Activated CD8-positive, alpha-beta memory T cell treated with anti-CD3 and anti-CD28 coated beads, Interleukin-2, amount 10 ng/mL, durations not matched to agents 7 days and 5 days (primary cell): ENCODE measurements at places on chromosomes 6 and 20.
A peak's percentile ranks its signal among the peaks of the same experiment; 100 is the strongest.

DNA sequence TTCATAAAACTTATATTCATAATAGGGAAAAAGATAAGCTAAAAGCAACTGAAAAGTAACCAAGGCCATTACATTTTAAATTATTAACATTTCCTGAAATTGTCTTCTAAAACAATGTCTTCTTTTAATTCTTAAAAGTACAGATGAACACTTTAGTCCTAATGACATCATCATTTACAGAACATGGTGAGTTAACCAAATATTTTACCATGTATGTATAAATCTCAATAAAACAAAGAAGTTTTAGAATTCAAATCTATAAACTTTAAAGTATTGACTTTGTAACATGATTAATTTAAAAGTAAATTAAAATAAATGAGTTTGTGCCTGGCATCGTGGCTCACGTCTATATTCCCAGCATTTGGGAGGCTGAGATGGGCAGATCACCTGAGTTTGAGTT is 125.9 kb upstream of the PRSS16 start:
- H3K4me1 ChIP-seq: peaks cover 19% of the 10 kb centered on the region
- peaks cover 18% of the 10 kb centered on the region for H3K36me3 ChIP-seq
- DNase-seq: no peak
- no peak overlapping the region for H3K4me3 ChIP-seq
- H3K27ac ChIP-seq: no peak overlapping the region
- H3K27me3 ChIP-seq: no peaks in the 10 kb centered on the region

- no peaks in the 10 kb centered on the region for H3K27me3 ChIP-seq
- H3K4me3 ChIP-seq: no peak overlapping the region
- no peaks in the 10 kb centered on the region for H3K4me1 ChIP-seq
- H3K36me3 ChIP-seq: no peaks in the 10 kb centered on the region
Measured at GRCh38 chr6:148068437-148069061, 274.1 kb upstream of the SASH1 start.

GRCh38 chr6:131640100-131640499 is 3.0 kb downstream of the ENPP3 start:
- no peaks in the 10 kb centered on the region for H3K27me3 ChIP-seq
- peaks cover 4% of the 10 kb centered on the region for H3K4me1 ChIP-seq
- H3K4me3 ChIP-seq: no peak overlapping the region
- peaks cover 4% of the 10 kb centered on the region for H3K36me3 ChIP-seq
- no peak for DNase-seq

- H3K4me3 ChIP-seq: no peak overlapping the region
- H3K27ac ChIP-seq: no peak overlapping the region
- H3K4me1 ChIP-seq: no peaks in the 10 kb centered on the region
Measured at GRCh38 chr20:24730750-24731149, 218.3 kb upstream of the CST7 start.

DNA sequence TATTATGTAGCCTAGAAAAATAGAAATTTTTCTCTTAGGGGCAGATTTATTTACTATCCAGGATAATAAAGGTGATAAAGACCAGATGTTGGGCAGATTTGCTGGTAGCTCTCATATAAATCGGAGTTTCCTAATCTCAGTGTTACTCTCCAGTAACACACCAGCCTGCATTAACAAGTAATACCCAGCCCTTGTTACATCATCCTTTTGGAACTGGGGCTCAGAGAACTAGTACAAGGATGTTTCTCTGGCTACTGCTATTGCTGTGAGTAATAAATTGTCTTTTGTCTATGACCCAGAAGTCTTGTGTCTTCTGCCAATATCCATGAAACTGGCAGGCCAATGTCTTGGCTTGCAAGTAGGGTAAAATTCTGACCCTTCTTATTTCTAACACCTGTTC is 16.8 kb downstream of the TPD52L1 start:
- H3K27ac ChIP-seq: no peak overlapping the region
- DNase-seq: no peak
- H3K4me3 ChIP-seq: no peak overlapping the region
- H3K4me1 ChIP-seq: no peaks in the 10 kb centered on the region

DNA sequence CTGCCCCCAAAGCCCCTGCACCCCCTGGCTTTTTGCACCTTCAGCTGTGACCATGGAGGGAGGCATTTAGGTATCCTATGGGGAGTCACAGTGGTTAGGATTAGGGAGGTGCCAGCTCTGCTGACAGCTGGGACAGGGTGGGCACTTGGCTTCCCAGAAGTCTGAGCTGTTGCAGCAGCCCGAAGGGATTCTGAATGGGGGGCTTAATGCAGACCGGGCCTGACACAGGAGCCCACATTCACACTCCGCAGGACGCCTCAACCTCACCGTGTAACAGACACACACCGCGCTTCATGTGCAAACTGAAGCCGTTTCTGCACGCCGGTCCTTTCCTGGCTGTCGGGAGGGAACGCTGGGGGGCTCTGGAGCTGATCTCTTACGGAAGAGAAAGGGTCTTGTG is 1.9 kb downstream of the EBF4 start:
- peak overlapping the region; percentile 1 for H3K4me3 ChIP-seq
- H3K27ac ChIP-seq: no peak overlapping the region
- DNase-seq: no peak
- peaks cover 2% of the 10 kb centered on the region for H3K36me3 ChIP-seq
- H3K4me1 ChIP-seq: peaks cover 9% of the 10 kb centered on the region

DNA sequence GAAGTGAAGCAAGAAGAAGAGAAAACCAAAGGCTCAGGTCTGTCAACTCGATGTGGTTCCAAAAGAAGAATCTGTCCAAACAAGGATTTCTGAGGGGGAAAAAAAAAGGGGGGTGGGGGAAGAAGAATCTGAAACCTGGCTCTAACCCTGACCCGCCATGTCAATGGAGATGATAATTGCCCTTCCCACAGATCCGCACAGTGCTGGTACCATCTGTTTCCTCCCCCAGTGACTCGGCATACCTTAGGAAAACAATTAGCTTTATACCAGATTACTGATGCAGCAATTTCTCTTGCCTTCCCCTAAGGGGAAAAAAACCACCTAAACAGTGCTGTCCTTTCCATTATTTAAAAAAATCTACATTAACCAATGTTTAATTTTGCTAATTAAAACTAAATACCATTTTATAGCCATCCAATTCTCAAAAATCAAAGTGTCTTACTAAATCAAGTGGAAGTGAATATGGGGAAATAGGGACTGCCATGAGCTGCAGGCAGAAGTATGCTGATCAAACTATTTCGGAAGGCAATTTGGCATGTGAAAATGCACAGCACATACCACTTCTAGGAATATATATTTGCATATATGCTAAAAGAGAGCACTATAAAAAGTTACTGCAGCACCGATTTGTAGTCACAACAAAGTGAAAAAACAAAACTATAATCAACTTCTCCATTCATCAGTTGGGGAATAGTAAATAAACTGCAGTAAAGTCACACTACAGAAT is 46.8 kb downstream of the MAP7 start:
- H3K4me1 ChIP-seq: peaks cover 3% of the 10 kb centered on the region
- H3K4me3 ChIP-seq: no peak overlapping the region
- H3K36me3 ChIP-seq: no peaks in the 10 kb centered on the region

GRCh38 chr6:29875257-29875656 is 47.6 kb downstream of the HLA-G start:
- peaks cover 15% of the 10 kb centered on the region for H3K27me3 ChIP-seq
- no peak overlapping the region for H3K4me3 ChIP-seq
- no peaks in the 10 kb centered on the region for H3K4me1 ChIP-seq
- no peaks in the 10 kb centered on the region for H3K36me3 ChIP-seq
- no peak overlapping the region for H3K27ac ChIP-seq

- peaks cover 15% of the 10 kb centered on the region for H3K4me1 ChIP-seq
- no peak overlapping the region for H3K4me3 ChIP-seq
- H3K36me3 ChIP-seq: peaks cover 3% of the 10 kb centered on the region
- DNase-seq: peak; percentile 50
Measured at GRCh38 chr6:150301846-150302519, 66.8 kb upstream of the IYD start.

DNA sequence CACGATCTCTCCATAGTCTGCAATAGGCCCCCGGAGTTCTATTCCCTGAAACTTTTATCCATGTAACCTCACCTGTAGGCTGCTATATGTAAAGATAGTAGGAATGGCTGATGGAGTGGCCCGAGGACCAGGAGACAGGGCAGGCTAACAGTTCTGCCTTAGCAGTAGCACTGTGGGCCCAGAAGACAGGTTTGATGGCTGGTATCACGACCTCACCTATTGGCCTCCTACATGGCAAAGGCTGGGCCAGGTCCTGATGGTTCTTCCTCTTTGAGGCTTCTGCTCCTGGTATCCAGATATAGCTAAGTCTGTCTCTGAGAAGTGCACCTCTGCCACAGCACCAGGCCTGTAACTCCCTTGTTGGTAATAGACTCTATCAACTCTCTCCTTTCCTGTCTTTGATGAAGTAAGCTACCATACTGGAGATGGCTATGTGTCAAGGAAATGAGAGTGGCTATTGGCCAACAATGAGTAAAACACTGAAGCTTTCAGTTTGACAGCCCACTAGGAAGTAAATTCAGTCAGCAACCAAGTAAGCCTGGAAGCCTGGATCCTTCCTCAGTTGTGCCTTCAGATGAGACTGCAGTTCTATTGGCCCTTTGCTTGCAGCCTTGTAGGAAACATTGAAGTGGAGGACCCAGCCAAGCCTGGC is 5.7 kb downstream of the SPEF1 start:
- peaks cover 32% of the 10 kb centered on the region for H3K27me3 ChIP-seq
- no peak for DNase-seq
- peaks cover 2% of the 10 kb centered on the region for H3K36me3 ChIP-seq
- H3K27ac ChIP-seq: no peak overlapping the region
